Stimulated activated CD8-positive, alpha-beta memory T cell treated with anti-CD3 and anti-CD28 coated beads, Interleukin-4, amount 100 ng/mL, for 1 hour (primary cell): ENCODE measurements at places on chromosomes 2 and 18.

- DNase-seq = no peak
Measured at GRCh38 chr2:12507295-12507694, 209.4 kb upstream of the TRIB2 start.

- no peak for DNase-seq
Measured at GRCh38 chr2:47741101-47741500, 41.8 kb upstream of the MSH6 start.

DNA sequence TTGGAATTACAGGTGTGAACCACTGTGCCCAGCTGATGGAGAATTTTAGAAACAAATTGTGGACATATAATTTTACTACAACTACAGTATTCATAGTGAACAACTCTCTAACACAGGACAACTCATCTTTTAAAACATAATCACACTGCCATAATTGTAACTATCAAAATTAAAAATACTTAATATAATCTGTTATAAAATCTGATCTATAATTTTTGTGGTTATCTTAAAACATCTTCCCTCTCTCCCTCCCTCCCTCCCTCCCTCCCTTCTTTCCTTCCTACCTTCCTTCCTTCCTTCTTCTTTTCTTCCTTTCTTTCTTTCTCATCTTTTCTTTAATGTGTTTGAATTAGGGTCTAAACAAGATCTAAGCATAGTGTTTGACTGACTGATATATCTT, 577.7 kb downstream of the CNTNAP5 start:
- DNase-seq = no peak

GRCh38 chr2:108588070-108588668, 53.9 kb downstream of the LIMS1 start:
- DNase-seq = no peak

- DNase-seq = no peak
Measured at GRCh38 chr2:241131531-241131930, 17.7 kb downstream of the PASK start.

- DNase-seq = no peak
Measured at GRCh38 chr2:68663371-68664156, 20.2 kb downstream of the PROKR1 start.
